ENCODE measurements at places on chromosomes 6 and 20.

DNA sequence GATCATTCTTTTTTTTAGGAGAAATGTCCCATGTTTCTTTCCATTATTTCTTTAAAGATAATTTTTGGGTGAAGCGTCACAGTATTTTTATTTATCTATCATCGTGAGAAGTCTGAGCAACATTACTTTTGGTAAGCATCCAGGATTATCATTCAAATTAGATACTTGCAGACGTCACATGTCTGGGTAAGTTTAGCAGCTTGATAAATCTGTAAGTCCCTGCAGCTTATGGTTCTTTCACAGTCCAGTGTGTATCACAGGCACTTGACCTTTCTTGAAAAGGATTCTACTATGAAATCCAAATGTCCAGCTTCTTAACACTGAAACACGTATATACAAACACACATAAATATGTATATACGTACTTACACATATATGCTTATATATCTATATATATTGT is 359.4 kb downstream of the ESR1 start:
- DNase-seq, result no peak

DNA sequence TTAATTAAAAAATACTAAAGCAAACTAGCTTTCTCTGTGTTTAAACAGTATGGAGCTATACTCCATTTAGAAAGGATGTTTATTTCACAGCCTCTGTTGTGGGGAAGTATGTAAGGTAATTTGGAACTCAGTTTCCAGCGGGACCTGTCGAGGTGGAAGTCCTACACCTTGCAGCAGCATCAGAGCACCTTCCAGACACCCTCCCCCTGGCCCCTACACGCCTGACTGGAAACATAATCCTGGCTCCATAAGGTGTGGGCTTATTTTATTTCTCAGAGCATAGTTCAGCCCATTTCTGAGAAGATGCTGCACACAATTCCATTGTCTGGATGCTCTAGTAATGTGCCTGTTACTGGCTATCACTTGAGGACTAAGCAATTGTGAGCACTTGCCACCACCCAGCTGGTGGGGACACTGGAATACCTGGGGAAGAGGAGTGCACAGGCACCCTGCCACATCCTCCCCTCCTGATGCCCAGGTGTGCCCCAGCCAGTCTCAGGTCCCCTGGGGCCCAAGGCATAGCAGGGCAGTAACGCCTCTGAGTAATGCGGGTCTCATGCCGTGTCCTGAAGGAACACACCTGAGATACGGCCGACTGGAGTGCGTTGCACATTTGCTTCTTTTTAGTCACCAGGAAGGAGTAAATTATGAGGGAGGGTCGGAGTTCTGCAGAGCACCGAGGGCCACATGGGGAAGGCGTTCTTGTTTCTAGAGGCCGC is 556.5 kb downstream of the QKI start:
- DNase-seq, result no peak

DNA sequence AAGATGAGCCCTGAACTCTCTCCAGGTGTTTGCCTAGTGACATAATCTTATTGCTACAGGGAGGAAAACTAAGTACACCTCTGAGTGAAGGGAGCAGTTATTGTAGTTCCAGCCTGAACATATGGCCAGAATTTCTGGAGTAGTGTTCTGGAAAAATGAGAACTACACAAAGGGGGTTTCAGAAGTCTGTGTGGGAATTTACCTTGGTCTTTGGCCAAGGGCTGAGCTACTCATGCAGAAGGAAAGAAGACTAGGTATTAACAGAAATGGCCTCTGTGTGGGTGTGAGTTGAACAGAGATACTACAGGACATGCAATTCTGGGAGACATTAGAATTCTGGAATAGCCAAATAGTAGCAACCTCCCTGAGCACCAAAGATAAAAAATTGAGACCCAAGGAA is 1009.7 kb upstream of the GJE1 start:
- DNase-seq, result no peak

DNA sequence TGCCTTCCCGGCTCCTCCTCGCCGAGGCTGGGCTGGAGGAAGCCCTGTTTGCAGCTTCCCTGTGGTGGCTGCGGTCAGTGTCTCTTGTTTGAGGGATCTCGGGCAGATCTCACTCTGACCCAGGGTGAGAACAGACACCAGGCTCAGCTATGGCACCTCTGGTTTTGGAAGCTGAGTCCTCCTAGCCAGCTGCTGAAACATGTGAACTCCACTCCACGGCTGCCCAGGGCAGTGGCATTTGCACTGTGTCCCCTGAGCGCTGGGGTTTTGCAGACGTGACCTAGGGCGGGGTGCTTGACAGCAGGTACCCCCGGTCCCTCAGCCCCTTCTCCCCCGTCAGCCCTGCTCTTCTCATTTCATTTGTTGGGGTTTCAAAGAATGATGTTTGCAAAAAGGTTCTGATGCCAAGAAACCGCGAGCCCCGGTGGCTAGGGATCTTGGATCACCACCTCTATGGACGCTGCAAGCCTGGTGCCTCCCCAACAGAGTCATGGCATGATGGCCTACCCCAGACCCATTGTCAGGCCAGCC is 55.0 kb upstream of the DACT2 start:
- DNase-seq, result no peak

- DNase-seq, result no peak
Observed at GRCh38 chr6:142631517-142632385, 313.2 kb downstream of the HIVEP2 start.

DNA sequence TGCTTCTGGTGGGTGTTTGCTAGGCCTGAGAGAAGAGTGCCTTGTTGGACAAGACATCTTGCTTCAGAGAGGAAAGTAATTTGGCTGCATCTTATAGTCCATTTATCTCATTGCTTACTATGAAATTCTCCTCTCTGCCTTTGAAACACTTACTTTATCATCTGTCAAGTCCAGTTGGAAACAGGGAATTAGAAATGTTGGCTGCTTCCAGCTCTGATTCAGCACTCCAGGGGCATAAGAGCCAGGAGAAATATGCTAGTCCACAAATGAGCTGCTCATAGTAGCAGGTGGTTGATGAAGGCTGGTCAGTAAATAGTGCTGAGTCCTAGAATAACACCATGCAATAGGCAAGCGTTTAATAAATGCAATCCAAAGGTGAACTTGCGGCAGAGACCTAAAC is 227.1 kb downstream of the SLC35F1 start:
- no peak for DNase-seq

GRCh38 chr6:3381233-3381921 is 75.5 kb downstream of the SLC22A23 start:
- no peak for DNase-seq

GRCh38 chr20:37380864-37381579 is 35.1 kb downstream of the SRC start:
- DNase-seq, result no peak

- no peak for DNase-seq
Observed at GRCh38 chr20:24634855-24635254, 165.4 kb downstream of the SYNDIG1 start.

GRCh38 chr20:20253744-20254330 is 114.1 kb upstream of the INSM1 start:
- no peak for DNase-seq

DNA sequence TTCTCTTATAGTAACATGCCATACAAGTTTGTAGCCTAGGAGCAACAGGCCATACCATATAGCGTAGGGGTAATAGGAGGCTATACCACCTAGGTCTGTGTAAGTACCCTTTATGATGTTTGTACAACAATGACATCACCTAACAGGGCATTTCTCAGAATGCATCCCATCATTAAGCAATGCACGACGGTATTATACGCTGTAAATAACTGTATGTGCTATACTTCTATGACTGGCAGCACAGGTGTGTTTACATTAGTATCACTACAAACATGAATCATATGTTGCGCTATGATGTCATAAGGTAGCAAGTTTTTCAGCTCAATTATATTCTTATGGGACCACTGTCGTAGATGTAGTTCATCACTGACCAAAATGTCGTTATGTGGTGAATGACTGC is 31.0 kb downstream of the ADNP start:
- no peak for DNase-seq

- DNase-seq, result no peak
Observed at GRCh38 chr6:132084811-132085509, 133.8 kb upstream of the CCN2 start.

DNA sequence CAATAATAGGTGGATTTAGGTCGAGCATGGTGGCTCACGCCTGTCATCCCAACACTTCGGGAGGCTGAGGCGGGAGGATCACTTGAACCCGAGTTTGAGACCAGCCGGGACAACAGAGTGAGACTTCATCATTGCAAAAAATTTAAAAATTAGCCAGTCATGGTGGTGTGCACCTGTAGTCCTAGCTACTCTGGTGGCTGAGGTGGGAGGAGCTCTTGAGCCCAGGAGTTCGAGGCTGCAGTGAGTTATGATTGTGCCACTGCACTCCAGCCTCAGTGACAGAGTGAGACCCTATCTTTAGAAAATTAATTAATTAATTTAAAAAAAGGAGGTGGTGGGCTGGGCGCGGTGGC is 13.4 kb upstream of the C20orf203 start:
- DNase-seq, result no peak

- no peak for DNase-seq
Observed at GRCh38 chr20:43530321-43531090, 23.0 kb downstream of the L3MBTL1 start.

GRCh38 chr6:126118058-126118755 is 131.9 kb downstream of the TRMT11 start:
- no peak for DNase-seq

GRCh38 chr6:21616005-21616404 is 22.5 kb downstream of the SOX4 start:
- no peak for DNase-seq

Measured in stimulated activated CD4-positive, alpha-beta T cell treated with anti-CD3 and anti-CD28 coated beads, Interleukin-1b, Interleukin-23, amount 100 ng/mL, for 4 hours (primary cell).